NCI-H1092 treated with DMSO at 0.1 percent for 48 hours (cell line): ENCODE measurements at places on chromosomes 4 and X.

- no peak for DNase-seq
These were observed 145.5 kb upstream of the AFF2 start for GRCh38 chrX:148354916-148355315.

DNA sequence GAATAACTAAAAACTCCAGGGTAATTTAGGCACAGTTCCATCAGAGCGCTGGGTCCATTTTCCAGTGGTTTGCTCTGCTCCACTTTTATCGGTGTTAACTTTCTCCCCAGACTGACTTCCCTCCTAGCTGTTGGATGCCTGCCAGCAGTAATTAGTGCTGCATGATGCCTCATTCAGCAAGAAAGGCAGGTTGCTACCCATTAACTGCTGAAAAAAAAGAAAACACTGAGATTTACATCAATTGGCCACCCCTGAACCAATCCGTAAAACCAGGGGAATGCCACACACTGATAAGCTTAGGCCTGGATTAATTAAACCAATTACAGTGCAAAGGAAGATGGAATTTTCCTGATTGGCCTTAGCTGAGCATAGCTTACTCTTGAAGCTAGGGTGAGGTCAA lies 182.4 kb upstream of the CXXC4 start:
- DNase-seq: peak; percentile 41

DNA sequence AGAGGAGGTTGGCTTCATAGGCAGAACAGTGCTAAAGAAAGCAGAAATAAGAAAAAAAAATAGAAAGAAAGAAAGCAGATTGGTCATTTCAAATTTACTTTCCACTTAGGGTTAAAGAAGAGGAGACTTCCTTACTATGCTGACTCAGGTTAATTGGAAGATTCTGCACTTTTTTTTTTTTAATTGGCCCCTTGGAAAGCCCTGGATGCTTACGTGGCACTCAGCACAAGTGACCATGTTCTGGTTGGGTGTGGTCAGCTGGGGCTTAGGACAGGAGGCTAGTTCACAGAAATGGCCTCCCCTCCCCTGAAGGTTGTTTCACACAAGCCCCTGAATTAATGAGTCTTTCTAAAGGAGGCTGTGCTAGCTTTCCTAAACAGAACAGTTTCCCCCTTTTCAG lies 14.5 kb downstream of the MAGEA9B start:
- no peak for DNase-seq

DNA sequence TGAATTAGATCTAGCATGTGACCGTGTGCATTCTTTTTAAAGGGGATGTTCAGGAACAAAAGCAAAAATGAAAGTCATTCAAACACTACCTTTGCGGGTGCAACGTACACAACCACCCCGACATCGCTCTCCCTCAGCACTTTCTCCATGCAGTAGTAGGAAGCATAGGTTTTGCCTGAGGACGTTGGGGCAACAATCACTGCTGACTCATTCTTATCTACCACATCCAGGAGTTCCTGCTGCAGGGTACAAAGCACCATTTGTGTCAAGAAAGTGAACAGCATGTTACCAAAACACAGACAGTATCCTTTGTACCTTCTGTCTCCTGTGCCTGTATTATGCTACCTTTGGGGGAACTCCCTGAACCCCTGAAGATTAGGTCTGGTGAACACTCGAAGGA lies 58.6 kb downstream of the DDX60L start:
- DNase-seq: no peak

GRCh38 chrX:18353931-18354368 lies 538 bp downstream of the SCML2 start:
- DNase-seq: peak; percentile 13
